ENCODE measurements at places on chromosomes 12 and 14.

DNA sequence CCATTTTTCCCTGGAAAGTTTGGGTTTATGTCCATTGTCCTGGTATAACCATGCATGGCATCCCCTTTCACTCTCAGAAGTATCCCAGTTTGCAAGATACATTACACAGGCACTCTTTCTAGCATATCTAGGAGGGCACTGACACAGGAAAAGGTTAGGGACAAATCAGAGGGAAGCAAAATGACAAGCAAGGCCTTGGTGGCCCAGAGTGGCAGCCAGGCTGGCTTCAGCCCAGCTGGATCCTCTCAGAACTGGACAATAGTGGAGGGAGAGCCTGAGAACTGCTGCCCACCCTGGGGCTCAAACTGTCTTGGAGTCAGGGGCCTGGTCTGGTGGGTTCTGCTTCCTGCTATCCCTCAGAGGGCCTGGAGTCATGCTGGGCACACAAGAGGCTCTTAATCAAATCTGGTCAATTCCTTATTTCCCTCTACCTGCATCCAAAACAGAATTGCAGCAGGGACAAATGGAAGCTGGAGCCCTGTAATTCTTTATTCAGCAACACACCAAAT is 2.6 kb downstream of the VDR start:
- no peaks in the 10 kb centered on the region for H3K36me3 ChIP-seq
- H3K27me3 ChIP-seq = no peaks in the 10 kb centered on the region
- H3K4me1 ChIP-seq = peaks cover 52% of the 10 kb centered on the region
- no peak for DNase-seq

GRCh38 chr12:108802101-108802961 is 55.1 kb downstream of the SSH1 start:
- H3K4me1 ChIP-seq = peaks cover 38% of the 10 kb centered on the region
- no peak overlapping the region for H3K4me3 ChIP-seq
- H3K27me3 ChIP-seq = no peaks in the 10 kb centered on the region
- peaks cover 90% of the 10 kb centered on the region for H3K36me3 ChIP-seq

- peaks cover 52% of the 10 kb centered on the region for H3K4me1 ChIP-seq
- DNase-seq = no peak
- peak overlapping the region; percentile 89 for H3K4me3 ChIP-seq
- peak overlapping the region; percentile 99 for H3K27ac ChIP-seq
These were observed 3.2 kb downstream of the DUSP6 start for GRCh38 chr12:89348894-89349699.

DNA sequence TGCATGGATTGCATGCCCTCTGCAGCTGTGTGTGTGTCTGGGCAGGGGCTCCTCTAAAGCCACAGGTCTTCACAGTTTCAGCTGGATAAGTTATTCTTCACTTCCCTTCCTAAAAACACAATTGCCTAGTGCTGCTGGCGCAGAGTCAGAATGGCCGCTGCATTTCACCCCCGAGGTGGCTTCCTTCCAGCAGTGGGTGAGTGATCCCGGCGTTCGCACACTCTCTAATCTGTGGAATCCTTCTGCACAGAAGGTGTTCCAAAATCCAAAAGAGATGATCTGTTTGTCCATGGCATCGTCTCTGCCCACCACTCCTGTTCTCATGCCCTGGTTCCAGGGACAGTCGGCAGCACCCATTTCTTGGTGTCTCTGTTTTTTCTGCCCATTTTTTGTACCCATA is 340.7 kb downstream of the DPF3 start:
- H3K4me3 ChIP-seq = no peak overlapping the region
- H3K4me1 ChIP-seq = no peaks in the 10 kb centered on the region
- DNase-seq = no peak
- H3K27me3 ChIP-seq = peaks cover 15% of the 10 kb centered on the region

- peaks cover 5% of the 10 kb centered on the region for H3K27me3 ChIP-seq
- no peak overlapping the region for H3K27ac ChIP-seq
- H3K36me3 ChIP-seq = no peaks in the 10 kb centered on the region
- H3K4me1 ChIP-seq = no peaks in the 10 kb centered on the region
These were observed 4.8 kb upstream of the AMN start for GRCh38 chr14:102917469-102918211.

- no peaks in the 10 kb centered on the region for H3K27me3 ChIP-seq
- peak overlapping the region; percentile 34 for H3K27ac ChIP-seq
- H3K36me3 ChIP-seq = no peaks in the 10 kb centered on the region
- H3K4me3 ChIP-seq = no peak overlapping the region
These were observed 10.0 kb downstream of the NIN start for GRCh38 chr14:50820786-50821509.

DNA sequence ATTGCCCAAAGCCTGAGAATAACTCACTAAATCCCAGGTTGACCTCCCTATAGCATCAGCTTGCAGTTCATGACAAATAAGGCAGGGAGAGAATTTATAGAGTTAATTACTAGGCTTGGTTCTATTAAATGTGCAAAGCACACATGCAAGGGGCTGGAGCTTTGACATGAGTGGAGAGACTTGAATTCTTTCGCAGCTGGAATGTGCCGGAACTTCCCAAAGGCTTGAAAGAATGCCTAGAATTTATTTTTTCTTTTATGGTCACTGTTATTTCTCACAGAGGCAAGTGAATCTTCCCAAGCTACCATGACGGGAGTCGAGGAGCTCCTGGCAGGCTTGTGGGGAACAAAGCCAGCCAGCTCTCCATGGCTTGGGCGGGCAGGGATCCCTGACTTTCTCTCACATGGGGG is 95.5 kb upstream of the USP44 start:
- no peaks in the 10 kb centered on the region for H3K36me3 ChIP-seq
- H3K4me1 ChIP-seq = peaks cover 7% of the 10 kb centered on the region
- H3K27me3 ChIP-seq = no peaks in the 10 kb centered on the region
- H3K27ac ChIP-seq = no peak overlapping the region
- no peak for DNase-seq

DNA sequence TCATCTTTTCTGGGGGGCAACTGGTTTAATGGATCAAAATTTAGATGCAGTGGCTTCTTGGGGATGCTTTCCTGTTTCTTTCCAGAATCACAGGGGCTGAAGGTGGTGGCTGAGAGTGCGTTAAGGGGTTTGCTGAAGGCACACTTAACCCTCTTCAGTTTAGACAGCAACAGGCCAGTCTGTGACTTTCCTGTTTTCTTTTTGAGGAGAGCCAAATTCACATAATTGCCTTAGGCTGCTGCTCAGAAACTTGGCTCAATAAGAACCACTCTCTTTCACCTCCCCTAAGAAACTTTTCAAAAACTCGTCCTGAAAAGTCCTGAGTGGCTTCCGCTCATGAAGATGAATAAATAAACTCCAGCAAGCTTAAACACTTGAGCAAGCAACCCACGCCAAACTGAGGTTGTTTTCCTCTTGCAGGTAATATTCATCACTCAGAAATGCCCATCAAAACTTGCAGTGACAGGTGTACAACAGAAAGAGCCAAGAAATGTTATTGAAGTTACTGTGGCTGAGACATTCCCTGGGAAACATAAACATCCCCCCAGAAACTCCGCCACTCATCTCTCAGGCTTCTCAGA is 510.4 kb downstream of the TMEM132D start:
- no peaks in the 10 kb centered on the region for H3K27me3 ChIP-seq
- H3K4me1 ChIP-seq = peaks cover 8% of the 10 kb centered on the region
- H3K36me3 ChIP-seq = no peaks in the 10 kb centered on the region
- H3K4me3 ChIP-seq = no peak overlapping the region
- no peak overlapping the region for H3K27ac ChIP-seq

All from lower lobe of right lung (tissue), 2 donors.